ACHN (cell line): ENCODE measurements at places on chromosomes 11 and 22.

- DNase-seq: no peak
Measured at GRCh38 chr11:31820438-31820818, 9.3 kb upstream of the PAX6 start.

DNA sequence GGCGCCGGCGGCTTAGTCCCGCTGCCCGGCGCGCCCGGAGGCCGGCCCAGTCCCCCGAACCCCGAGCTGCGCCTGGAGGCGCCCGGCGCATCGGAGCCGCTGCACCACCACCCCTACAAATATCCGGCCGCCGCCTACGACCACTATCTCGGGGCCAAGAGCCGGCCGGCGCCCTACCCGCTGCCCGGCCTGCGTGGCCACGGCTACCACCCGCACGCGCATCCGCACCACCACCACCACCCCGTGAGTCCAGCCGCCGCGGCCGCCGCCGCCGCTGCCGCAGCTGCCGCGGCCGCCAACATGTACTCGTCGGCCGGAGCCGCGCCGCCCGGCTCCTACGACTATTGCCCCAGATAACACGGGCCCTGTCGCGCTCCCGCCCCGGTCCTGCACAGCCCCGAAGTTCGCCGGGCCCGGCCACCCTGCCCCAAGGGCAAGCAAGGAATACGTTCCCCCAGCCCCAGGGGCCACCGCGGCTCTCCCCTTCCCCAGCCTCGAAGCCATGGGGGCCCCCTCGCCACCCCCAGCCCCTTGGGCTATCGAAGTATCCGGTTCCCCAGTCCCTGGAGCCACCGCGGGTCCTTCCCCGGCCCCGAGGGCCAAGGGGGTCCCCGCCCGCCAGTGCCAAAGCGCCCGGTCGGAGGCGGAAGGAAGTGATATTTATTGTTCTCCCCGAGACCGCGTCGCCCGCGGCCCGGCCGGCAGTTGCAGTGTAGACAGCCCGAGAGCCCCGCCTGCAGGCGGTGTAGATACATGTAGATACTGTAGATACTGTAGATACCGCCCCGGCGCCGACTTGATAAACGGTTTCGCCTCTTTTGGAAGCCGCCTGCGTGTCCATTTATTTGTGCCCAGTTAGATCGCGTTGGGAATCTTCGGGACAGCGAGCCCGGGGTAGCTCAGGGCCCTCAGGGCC is 6.2 kb downstream of the TBX1 start:
- peak; percentile 34 for DNase-seq

- DNase-seq: no peak
Measured at GRCh38 chr11:69694781-69695180, 9.0 kb downstream of the FGF19 start.

DNA sequence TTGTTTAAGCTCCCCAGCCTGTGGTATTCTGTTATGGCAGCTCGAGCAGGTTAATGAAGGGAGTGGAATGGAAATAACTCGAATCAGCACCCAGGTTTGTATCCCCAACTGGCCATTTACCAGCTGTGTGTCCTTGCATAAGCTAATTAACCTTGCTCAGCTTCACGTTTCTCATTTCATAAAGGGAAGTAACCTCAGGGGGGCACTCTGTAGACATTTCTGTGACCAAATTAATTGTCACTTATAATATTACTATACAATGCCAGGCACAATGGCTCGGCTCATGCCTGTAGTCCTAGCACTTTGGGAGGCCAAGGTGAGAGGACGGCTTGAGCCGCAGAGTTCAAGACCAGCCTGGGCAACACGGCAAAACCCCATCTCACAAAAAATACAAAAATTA is 13.8 kb downstream of the ADA2 start:
- DNase-seq: peak; percentile 3
